ENCODE measurements at places on chromosomes 7 and 10.

DNA sequence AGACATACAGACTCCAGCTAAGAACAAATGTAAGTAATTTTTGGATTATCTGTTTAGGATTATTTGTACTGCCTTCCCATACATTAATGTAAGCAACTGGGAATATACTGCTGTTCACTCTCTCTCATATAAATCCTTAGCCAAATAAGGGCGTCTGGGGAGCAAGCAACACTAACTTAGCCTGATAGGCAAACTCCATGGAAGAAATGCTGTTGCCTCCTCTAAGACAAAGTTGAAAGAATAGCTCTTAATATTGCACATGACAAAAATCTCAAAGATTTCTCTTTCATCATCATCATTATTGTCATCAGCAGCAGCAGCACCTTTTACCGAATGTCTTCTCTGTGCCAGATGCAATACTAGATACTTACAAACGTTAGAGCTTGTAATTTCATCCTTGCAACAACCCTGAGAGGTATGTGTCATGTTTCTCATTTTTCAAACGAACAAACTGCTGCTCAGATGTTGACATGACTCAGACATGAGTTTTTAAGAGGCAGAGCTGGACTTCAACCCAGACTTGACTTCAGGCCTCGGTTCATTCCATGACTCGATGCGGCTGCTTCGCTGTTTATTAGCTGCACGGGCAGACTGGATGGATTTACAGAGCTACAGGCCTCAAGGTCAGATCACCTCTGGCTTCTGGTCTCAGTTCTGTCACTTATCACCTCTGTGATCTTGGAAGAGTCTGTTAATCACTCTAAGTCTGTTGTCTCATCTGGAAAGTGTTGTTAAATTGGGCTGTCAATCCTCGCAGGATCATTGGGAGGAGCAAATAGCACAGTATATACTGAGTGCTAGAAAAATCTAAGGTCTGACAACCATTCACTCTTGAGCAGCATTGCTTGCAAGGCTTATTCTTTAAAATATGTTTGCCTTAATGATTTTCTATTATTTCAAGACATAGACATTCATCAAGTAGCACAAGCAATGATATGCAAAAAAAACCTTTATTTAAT lies 126.3 kb upstream of the CELF2 start:
- DNase-seq = peak; percentile 77

DNA sequence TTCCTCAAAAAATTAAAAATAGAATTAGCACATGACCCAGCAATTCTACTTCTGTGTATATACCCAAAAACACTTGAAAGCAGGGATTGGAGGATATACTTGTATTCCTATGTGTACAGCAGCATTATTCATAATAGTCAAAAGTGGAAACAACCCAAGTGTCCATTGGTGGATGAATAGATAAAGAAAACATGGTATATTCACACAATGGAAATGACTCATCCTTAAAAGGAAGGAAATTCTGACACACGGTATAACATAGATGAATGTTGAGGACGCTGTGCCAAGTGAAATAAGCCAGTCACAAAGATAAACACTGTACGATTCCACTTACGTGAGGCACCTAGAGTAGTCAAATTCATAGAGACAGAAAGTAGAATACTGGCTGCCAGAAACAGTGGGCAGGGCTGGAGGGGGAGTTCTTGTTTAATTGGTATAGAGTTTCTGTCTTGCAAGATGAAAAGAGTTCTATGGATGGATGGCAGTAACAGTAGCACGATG lies 26.6 kb upstream of the KAT6B start:
- no peak for DNase-seq

- DNase-seq = peak; percentile 72
These were observed 164.9 kb downstream of the DGKI start for GRCh38 chr7:137681657-137682562.

GRCh38 chr10:117342641-117343040 lies 32.6 kb downstream of the PDZD8 start:
- peak; percentile 22 for DNase-seq

- peak; percentile 57 for DNase-seq
These were observed 31.7 kb upstream of the CYP26C1 start for GRCh38 chr10:93028883-93029282.

GRCh38 chr10:60823324-60823723 lies 45.0 kb downstream of the CDK1 start:
- no peak for DNase-seq

- no peak for DNase-seq
These were observed 103.5 kb upstream of the RET start for GRCh38 chr10:42973411-42973810.

DNA sequence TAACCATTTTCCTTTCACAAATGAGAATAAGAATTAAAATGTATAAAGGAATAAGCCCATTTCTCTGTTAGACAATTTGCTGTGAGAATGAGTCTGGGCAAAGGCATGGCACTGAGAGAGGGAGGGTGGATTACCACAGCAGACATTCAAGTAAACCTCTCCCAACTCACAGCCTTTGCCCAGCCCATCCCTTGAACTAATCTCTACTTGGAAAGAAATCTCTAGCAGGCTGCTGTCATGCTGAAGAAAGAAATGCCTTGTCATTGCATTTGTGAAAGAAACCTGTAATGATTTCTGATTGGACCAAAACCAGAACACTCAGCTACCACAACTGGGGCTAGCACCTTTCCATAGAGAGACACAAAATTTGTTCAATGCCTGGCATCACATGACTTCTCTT lies 39.2 kb downstream of the CH25H start:
- no peak for DNase-seq

- peak; percentile 70 for DNase-seq
These were observed 74.7 kb downstream of the CACNB2 start for GRCh38 chr10:18214691-18215563.

Data from AG20443 (cell line).